Large intestine (tissue), 12 donors: ENCODE measurements at places on chromosomes 4 and X. TPM values are rescaled to one million over a fixed set of nuclear protein-coding genes. Genes with fewer than 3 reads are reported as not detected.

DNA sequence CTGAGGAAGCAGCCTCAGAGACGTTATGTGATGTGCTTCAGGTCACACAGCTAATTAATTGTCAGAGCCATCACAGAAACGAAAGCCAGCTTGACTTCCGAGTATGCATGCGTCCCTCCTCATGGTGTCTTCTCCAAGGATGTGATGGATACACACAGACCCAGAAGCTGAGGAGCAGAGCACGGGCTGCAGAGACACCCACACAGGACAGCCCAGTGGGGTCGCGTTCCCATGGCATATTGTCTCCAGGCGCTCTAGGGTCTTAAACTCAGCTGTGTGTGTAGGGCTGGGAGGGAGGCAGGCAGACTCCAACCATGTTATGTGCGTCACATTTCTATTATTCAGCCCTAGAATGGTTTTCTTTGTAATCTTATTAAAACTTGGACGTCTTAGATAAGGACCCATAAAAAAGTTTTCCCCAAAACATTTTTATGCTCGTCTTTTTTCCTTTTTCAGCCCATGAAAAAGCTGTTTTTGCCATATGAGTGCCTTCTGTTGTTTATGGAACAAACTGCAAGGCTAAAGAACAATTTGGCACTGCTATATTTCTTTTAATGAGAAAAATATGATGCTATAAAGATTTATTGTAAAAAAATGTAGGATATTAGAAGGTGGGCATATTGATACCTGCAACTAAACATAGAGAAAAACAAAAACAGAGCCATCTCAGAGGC, 48.5 kb downstream of the TENM3 start:
- no peak overlapping the region for H3K27ac ChIP-seq
- no peak for DNase-seq
- no peak overlapping the region for H3K4me3 ChIP-seq
- no peaks in the 10 kb centered on the region for H3K4me1 ChIP-seq
- H3K27me3 ChIP-seq: no peaks in the 10 kb centered on the region

GRCh38 chrX:981791-982626, 230.4 kb downstream of the CRLF2 start:
- no peak overlapping the region for H3K27ac ChIP-seq
- H3K27me3 ChIP-seq: no peaks in the 10 kb centered on the region
- no peaks in the 10 kb centered on the region for H3K4me1 ChIP-seq
- no peak overlapping the region for H3K4me3 ChIP-seq

GRCh38 chr4:106315476-106315967, 487 bp downstream of the TBCK start:
- H3K36me3 ChIP-seq: peaks cover 1% of the 10 kb centered on the region
- no peaks in the 10 kb centered on the region for H3K27me3 ChIP-seq
- H3K27ac ChIP-seq: peak overlapping the region; percentile 95
- H3K4me1 ChIP-seq: peaks cover 9% of the 10 kb centered on the region

DNA sequence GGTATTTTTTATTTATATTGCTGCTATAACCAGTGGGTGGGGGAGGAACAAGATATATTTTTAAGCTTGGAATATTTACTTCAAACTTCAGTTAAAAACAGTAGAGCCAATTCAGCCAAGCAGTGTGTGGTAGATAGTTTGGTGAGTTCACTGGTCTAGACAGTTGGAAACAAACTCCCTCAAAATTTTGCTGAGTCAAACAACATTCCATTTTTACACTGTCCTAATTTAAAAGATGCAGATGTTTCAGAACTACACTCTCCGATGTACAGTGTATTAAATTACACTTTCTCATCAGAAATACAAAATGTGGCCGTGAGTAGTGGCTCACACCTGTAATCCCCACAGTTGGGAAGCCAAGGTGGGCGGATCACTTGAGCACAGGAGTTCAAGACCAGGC, 23.3 kb downstream of the PRKX start:
- H3K4me1 ChIP-seq: no peaks in the 10 kb centered on the region
- no peak overlapping the region for H3K4me3 ChIP-seq
- H3K27ac ChIP-seq: no peak overlapping the region
- H3K27me3 ChIP-seq: no peaks in the 10 kb centered on the region

Gene GNRHR
- polyA plus RNA-seq: 0.55 TPM

DNA sequence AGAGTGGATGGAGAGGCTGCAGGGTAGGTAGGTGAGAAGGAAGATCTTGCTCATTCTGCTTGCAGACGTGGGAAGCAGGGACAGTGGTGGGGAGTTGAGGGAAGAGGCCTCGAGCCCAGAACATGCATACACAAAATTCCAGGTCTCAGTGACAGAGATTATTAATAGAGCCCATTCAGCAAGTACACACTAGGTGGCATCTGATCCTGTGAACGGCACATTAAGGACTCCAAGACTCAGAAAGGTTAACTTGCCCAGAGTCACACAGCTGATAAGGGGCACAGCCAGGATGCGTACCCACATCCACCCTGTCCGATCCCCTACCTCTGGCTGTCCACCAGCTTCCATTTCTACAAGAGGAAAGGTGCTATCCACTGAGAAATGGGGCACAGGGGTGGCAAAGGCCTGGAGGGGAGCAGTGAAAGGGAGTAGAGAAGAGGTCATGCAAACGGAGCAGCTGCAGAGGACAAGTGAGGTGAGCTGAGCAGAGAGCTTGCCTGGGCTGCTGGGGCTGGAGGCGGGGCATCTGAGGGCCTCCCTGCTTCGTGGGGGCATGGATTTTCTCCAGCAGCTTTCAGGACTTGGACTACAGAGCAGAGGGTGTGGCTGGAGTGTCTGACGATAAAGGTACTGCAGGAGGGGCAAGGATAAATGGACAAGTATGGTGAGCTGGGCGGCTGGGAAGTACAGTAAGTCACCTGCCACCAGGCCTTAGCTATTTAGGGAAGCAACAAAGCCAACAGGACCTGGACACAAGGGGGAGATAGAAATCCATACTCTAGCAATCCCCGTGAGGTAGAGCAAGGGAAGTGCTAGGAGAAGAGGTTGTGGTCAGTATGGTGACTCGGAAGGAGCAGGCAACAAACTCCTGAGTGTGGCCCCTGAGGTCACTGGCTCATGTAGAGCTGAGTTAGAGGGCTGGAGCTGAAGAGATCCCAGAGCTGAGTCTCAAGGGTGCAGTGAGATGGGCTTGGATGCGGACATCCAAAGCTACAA, 11.2 kb downstream of the IDS start:
- H3K36me3 ChIP-seq: peaks cover 61% of the 10 kb centered on the region
- no peaks in the 10 kb centered on the region for H3K27me3 ChIP-seq
- DNase-seq: peak; percentile 31
- peak overlapping the region; percentile 38 for H3K27ac ChIP-seq

- DNase-seq: no peak
- no peaks in the 10 kb centered on the region for H3K36me3 ChIP-seq
- no peaks in the 10 kb centered on the region for H3K4me1 ChIP-seq
- H3K27me3 ChIP-seq: no peaks in the 10 kb centered on the region
- H3K27ac ChIP-seq: no peak overlapping the region
Observed at GRCh38 chr4:118396881-118397622, 44.2 kb upstream of the PRSS12 start.
